ENCODE measurements at places on chromosomes 2 and 18. TPM values are rescaled to one million over a fixed set of nuclear protein-coding genes. Genes with fewer than 3 reads are reported as not detected.

GRCh38 chr2:33153008-33153407, 206.3 kb downstream of the LTBP1 start:
- H3K27ac ChIP-seq: no peak overlapping the region
- H3K4me3 ChIP-seq: no peak overlapping the region
- no peaks in the 10 kb centered on the region for H3K36me3 ChIP-seq
- no peaks in the 10 kb centered on the region for H3K27me3 ChIP-seq
- H3K4me1 ChIP-seq: peaks cover 4% of the 10 kb centered on the region

GRCh38 chr2:119350311-119350998, 16.2 kb downstream of the C2orf76 start:
- no peaks in the 10 kb centered on the region for H3K27me3 ChIP-seq
- no peak for DNase-seq
- no peaks in the 10 kb centered on the region for H3K4me1 ChIP-seq

DNA sequence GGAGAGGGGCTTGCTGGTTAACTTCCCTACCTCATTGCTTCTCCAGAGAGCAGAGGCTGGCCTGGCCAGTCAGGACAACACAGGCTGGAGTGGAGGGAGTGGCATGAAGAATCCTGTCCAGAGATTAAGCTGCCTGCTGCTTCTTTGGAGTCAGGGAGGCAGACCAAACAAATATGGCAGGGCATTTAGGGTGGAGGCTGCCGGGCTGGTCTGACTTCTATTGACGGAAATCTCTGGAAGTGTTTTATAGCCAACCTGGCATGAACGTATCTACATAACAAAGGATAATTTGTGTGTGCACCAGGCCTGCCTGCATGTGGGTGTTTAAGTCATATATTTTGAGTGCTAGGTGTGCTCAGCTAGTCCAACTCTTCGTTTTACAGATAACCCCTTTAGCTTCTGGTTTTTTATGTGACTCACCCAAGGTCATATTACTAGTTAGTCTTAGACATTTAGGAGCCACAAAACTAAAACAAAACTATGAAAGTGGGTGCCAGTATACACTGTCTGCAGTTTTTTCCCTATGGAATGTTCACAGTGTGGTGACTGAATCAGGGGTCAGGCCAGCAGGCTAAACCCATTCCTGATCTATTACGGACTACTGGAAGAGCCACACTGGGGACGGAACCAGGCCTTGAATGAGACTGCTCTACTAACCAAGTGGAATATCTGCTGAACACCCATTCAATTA, 5.5 kb downstream of the NPC1 start:
- peaks cover 14% of the 10 kb centered on the region for H3K4me1 ChIP-seq
- H3K27me3 ChIP-seq: no peaks in the 10 kb centered on the region

DNA sequence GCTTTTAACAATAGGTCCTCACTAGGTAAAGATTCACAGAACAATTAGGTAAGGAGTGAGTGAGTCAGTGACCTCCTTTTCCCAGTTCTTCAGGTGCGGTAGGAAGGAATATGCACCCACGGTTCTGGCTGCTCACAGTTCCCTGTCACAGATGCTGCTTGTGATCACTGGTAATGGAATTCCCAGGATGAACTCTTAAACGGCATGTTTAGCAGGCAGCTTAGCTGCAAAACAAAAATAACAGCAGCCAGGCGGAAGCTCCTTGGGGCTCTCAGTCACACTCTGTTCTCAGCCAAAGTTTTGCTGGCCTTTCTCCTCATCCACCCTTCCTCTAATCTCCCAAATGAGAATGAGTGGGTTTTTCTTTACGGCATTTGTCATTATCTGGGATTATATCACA, 274.5 kb downstream of the MYT1L start:
- no peaks in the 10 kb centered on the region for H3K4me1 ChIP-seq
- no peaks in the 10 kb centered on the region for H3K27me3 ChIP-seq

DNA sequence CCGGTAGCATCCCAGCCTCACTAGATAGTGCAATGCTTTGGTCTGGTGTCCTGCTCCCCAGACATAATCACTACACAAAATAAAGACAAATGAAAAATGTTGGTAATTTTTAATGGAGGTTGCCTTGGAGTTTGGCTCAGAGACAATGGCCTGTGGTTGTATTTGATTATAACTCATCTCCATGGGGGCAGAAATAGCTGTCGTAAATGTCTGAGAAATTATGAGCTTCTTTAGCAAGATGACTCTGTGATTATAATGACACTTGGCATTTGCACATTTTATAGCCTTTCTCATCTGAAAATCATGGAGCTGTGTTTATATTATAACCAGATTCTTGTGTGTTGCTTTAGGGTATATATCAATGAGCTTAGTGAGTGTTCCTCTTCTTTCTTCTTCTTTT, 1779.7 kb upstream of the CELF4 start:
- DNase-seq: no peak
- no peaks in the 10 kb centered on the region for H3K36me3 ChIP-seq
- H3K27ac ChIP-seq: no peak overlapping the region
- no peaks in the 10 kb centered on the region for H3K27me3 ChIP-seq
- H3K4me3 ChIP-seq: no peak overlapping the region
- no peaks in the 10 kb centered on the region for H3K4me1 ChIP-seq

- peak within 1 kb of the TSS; percentile 49 for H3K27ac ChIP-seq
- H3K27me3 ChIP-seq: no peaks in the 10 kb centered on the region
- H3K36me3 ChIP-seq: no peaks in the 10 kb centered on the region
Measured at GRCh38 chr18:49561289-49562193, at the start of gene LIPG. TSS of gene LIPG (plus strand) at chr18:49562057. CDS start at chr18:49562309, 252 bp downstream.

- H3K36me3 ChIP-seq: no peaks in the 10 kb centered on the region
- H3K4me3 ChIP-seq: no peak overlapping the region
- no peak overlapping the region for H3K27ac ChIP-seq
Measured at GRCh38 chr18:37452682-37453385, 112.8 kb downstream of the CELF4 start.

LIMS4 gene
- 35.7 TPM for total RNA-seq

UPP2 gene
- not detected for total RNA-seq
